ENCODE measurements at places on chromosomes 5 and 9.

GRCh38 chr5:136484808-136485325 is 119.5 kb upstream of the TRPC7 start:
- no peak for DNase-seq

DNA sequence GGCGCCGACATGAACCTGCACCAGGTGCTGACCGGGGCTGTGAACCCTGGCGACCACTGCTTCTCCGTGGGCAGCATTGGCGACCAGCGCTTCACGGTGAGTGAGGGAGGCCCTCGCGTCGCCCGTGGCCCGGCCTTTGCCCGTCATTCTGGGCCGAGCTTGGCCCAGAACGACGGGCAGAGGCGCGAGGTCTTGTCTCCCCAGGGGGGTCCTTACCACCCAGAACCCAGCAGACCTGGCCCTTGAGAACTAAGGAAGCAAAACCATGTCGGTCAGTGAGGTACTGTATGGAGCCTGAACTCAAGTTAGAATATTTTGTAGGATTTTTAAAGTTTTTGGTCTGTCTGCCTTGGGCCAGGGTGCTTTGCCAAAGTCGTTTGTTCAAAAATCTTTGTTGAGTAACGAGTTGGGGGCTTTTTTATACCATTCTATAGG is 691 bp downstream of the DMXL1 start:
- no peak for DNase-seq

DNA sequence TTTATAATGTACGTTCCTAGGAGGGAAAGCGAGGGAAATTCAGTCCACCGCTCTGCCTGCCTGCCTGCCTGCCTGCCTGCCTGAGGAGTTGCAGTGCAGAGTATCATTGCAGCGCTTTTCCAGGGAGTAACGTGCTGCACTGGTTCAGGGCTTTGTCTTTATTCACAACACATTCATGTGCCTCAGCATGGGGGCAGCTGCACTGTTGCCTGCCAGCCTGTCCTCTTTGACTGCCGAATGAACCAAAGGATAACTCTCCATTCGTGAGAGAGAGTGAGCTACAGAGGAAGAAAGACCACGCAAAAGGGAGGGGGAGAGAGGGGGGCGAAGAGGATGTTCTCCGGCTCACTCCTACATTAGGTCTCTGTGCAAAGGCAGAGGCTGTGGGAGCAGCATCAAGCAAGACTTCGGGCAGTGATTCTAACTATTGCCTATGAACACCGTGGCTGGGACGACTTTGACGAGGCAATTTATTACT is 791.2 kb downstream of the MAT2B start:
- DNase-seq, result no peak

GRCh38 chr5:72857396-72857795 is 40.9 kb downstream of the TNPO1 start:
- no peak for DNase-seq

DNA sequence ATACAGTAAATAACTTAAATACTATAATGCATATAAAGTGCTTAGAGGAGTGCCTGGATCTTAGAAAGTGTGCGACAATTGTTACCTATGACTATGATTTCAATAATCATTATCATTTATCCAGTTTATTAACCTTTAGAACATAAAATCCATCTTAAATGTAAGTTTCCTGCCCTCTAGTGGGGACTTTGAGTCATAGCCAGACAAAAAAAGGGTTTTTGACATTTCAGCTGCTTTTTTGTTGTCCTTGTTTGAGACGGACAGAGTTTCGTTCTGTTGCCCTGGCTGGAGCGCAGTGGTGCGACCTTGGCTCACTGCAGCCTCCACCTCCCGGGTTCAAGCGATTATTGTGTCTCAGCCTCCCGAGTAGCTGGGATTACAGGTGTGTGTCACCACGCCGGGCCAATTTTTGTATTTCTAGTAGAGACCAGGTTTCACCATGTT is 9.7 kb upstream of the C9orf152 start:
- DNase-seq, result peak; percentile 3

DNA sequence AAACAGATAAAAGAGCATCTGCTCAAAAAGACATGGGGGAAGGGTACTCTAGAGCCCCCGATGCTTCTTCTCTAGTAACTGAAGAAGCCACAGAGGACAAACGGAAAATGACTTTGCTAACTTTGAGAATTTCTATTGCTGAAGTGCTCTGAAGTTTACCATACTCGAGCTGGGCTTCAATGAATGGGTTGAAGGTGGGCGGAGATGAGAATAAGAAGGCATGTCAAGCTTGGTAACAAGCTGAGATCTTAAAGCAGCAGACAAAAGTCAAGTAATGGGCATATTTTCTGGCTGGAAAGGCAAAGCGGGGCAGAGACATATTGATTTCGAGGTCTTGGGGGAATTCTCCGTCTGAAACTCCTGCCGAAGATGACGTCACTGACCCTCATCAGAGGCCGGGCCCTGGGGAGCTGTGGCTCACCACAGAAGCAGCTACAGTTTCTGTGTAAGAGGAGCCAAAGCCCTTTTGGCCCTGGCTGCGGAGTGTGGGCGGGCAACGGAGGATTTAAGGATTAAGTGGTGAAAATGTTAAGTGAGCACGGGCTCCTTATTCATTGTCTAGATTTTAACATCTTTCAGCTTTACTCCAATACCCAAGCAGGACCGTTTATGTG is 115.8 kb upstream of the SLIT3 start:
- no peak for DNase-seq

- no peak for DNase-seq
These were observed 42.1 kb downstream of the EFCAB9 start for GRCh38 chr5:172235827-172236736.

GRCh38 chr5:72300590-72301339 is 19.3 kb downstream of the MRPS27 start:
- no peak for DNase-seq

GRCh38 chr5:14708551-14708950 is 44.0 kb downstream of the OTULIN start:
- no peak for DNase-seq

GRCh38 chr5:17440766-17441165 is 57.3 kb upstream of the TAF11L2 start:
- DNase-seq, result no peak

DNA sequence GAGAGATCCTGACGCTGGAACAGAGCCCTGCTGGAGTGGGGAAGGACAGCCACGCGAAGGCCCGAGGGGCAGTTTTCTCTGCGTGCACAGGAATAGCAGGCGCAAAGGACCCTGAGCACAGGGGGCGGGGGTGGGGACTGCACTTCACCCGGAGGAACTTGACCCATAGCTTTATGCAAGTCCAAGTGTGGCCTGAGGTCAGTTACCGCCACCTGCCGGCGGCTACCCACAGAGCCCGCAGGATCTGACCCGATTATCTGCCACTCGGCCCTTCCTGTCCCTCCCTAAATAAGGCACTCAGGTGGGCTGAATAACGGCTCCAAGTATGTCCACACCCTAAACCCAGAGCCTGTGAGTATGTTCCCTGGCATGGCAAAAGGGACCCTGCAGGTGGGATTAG is 65.4 kb upstream of the FCN1 start:
- no peak for DNase-seq

DNA sequence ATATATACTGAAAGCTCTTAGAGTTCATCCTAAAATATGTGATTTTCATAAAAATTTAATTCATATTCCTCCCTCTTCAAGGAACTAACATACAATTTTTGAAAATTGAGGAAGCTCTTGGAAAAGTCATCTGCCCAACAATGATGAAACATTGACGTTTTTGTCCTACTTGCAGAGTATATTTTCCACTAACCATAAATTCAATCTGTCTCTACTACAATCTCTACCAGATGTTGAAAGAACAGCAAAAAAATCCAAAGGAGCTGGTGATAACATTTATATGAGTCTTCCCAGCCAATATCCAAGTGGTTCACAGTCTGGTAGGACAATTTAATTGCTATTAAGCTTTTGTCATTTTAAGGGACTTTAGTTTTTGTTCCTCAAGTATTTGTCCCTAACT is 81.1 kb upstream of the NR3C1 start:
- DNase-seq, result no peak

- DNase-seq, result no peak
These were observed 91.3 kb upstream of the KIF2A start for GRCh38 chr5:62214701-62215100.

- DNase-seq, result no peak
These were observed 88.3 kb downstream of the GIN1 start for GRCh38 chr5:103031607-103032006.

- no peak for DNase-seq
These were observed 416.6 kb downstream of the KIF4B start for GRCh38 chr5:155430192-155430591.

GRCh38 chr9:589723-590122 is 251.8 kb upstream of the DMRT1 start:
- no peak for DNase-seq

DNA sequence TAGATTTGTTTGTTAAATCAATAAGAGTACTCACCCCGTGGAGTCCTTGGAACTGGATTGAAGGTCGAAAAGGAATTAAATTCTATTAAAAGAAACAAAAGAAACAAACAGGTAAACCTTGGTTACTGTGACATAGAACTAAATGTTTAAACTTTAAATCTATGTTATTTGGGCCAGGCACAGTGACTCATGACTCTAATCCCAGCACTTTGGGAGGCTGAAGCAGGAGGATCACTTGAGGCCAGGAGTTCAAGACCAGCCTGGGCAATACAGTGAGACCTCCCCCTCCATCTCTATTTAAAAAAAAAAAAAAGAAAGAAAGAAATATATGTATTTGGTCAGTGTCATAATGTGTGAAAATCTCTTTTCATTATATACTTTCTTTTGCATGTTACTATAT is 18.7 kb downstream of the ELL2 start:
- DNase-seq, result no peak

DNA sequence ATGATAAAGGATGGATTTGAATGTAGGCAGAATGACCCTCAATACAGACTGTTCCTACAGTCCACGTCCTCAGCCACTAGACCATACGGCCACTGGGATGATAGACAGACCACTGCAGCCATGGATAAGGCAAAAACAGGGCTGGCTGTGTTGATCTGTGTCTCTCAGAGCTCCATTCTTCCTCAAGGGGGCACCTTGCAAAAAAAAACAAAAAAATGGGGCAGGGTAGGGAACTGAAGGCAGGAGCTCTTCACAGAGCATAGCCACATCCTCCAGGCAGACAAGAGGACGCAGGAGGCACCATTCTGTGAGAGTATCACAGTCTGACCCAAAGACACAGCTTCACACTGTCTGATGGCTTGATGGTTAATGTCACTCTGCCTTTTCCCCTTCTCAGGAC is 61.2 kb upstream of the GABRP start:
- DNase-seq, result no peak

GRCh38 chr9:93156475-93157008 is 22.5 kb upstream of the NINJ1 start:
- DNase-seq, result no peak

DNA sequence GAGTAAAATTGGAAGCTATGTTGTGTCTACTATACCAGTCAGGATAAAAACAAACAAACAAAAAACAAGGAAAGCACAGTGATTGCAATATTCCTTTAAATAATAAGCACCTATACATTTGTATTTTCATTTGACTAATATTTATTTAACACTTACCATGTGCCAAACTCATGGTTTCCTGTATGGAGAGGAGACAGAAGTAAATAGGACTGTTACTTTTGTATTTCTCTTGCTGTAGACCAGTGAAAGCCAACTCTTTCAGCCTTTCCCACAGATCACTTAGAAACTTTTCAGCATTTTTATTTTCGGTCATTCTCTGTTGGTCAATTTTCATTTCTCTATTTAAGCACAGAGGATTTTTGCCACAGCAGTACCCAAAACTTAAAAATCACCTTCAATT is 4.5 kb downstream of the CMYA5 start:
- DNase-seq, result no peak

GRCh38 chr9:90073186-90073945 is 468.6 kb downstream of the GADD45G start:
- DNase-seq, result no peak

- no peak for DNase-seq
These were observed 302.6 kb downstream of the OSTF1 start for GRCh38 chr9:75390951-75391350.

- no peak for DNase-seq
These were observed 192.9 kb downstream of the NR3C1 start for GRCh38 chr5:143210576-143210975.

- no peak for DNase-seq
These were observed 56.7 kb upstream of the FOXB2 start for GRCh38 chr9:76962732-76963131.

DNA sequence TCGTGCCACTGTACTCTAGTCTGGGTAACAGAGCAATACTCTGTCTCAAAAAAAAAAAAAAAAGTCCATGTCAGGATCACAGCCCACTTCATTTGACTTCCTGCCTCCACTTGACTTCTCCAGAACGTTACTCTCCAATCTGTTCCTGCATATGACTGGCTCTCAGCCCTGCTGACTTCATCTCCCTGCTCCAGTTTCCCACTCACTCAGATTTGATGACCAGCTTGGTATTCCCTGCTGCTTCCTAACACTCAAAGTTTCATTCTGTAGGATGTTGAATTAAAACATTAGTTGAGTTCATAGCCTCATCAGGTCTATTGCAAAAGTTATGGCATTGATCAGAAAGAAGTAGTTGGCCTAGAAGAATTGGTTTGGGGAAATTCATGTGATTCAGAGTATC is 52.3 kb downstream of the UGCG start:
- no peak for DNase-seq

GRCh38 chr9:124911766-124912165 is 29.1 kb downstream of the GOLGA1 start:
- no peak for DNase-seq

- no peak for DNase-seq
These were observed 9.4 kb downstream of the CD180 start for GRCh38 chr5:67187006-67187715.

DNA sequence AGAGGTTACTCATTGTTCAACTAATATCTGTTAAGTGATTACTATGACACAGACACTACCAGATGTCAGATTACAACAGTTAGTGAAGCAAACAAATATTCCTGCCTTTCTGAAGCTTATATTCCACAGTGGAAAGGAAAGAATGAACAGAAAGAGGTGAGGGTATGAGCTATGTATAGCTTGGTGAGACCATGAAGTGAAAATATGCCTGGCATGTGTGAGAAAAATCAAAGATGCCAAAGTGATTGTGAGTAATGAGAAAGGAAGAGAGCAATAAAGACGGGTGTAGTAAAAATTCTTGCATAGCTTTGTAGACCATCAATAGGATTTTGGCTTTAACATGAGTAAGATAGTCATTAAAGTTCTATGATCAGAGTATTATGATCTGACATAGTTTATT is 734.5 kb upstream of the NUDT12 start:
- DNase-seq, result no peak

GRCh38 chr5:179431221-179431824 is 86.1 kb upstream of the ADAMTS2 start:
- DNase-seq, result no peak

DNA sequence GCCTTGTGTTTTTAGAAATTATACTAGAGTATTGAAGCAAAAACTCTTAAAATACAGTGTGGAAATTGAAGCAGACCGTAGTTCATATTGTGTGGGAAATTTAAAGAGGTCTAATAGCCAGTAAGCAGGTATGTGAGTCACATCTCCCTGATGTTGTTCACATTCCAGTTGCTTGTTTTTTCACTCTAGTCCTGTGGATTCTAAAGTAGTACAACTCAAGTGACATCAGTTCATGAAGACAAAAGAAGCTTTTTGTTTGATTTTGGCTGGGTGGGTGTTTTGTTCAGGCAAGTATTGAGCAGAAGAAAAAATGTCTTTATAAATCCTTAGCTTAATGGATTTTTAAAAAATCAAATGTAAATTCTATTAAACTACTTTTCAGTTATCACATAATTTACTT is 216.2 kb downstream of the MAN2A1 start:
- no peak for DNase-seq

- DNase-seq, result no peak
These were observed 817.1 kb downstream of the CDH12 start for GRCh38 chr5:22036061-22036460.

- DNase-seq, result no peak
These were observed 105.8 kb downstream of the DOCK2 start for GRCh38 chr5:169742771-169743296.

- DNase-seq, result no peak
These were observed 128.2 kb upstream of the SLC44A1 start for GRCh38 chr9:105116052-105116868.

All from NCI-H526 treated with DMSO at 0.1 percent for 48 hours (cell line).